Left ventricle myocardium inferior (tissue), 1 donor: ENCODE measurements at places on chromosomes 3 and 15. TPM values are rescaled to one million over a fixed set of nuclear protein-coding genes. Genes with fewer than 3 reads are reported as not detected.

DNA sequence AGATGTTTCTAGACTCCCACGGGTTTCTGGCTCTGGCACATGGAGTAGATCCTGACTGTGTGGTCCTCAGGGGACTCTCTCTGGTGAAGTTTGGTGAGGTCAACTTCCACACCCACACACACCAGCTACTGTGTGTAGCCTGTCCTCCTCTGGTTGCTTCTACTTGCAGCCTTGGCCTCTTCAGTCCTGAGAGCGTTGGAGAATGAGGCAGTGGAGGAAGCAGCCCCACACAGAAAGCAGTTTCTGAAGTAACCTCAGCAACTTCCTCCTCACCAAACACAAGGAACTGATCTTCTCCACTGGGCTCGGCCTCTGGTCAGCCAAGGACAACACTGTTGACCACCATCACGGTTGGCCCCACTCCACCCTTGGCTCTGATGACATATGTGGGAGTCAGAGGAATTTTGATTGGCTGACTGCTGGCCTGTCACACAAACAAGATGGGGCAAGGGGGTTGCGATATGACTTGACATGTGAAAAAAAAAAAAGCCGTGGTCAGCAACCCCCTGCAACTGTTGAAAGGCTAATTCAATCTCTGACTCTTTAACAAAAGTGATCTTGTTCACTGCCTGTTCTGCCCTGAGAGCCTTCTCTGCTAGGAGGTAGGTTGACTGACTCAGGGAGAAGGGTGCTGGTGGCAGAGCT is 19.6 kb downstream of the CD86 start:
- peak; percentile 50 for DNase-seq

DNA sequence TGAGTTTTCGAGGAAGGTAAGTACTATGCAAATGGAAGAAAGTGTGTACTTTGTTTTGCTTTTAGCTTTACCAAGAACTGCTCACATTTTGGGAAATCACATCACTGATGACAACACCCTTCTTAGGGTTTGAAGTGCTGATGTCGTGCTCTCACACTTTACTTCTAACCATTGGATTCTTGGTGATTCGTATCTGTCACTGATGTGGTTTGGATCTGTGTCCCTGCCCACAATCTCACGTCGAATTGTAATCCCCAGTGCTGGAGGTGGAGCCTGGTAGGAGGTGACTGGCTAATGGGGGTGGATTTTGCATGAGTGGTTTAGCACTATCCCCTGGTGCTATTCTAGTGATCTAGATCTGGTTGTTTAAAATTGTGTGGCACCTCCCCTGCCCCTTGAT is 75.4 kb upstream of the RGMA start:
- DNase-seq, result no peak

GRCh38 chr15:49041426-49041825 is 4.8 kb downstream of the SECISBP2L start:
- no peak for DNase-seq

DNA sequence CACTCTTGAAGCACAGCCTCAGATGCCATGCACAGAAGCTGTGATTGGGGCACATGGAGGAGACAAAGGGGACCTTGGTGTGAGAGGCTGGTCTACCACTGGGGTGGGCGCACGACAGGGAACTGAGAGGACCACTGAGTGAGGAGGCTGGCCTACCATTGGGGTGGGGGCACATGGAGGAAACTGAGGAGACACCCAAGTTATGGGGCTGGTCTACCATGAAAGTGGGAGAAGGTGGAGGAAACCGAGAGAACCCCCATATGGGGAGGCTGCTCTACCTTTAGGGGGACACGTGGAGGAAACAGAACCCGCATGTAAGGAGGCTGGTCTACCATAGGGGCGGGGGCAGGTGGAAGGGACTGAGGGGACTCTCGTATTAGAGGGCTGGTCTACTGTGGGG is 153.4 kb downstream of the FBLN2 start:
- DNase-seq, result peak; percentile 6

DNA sequence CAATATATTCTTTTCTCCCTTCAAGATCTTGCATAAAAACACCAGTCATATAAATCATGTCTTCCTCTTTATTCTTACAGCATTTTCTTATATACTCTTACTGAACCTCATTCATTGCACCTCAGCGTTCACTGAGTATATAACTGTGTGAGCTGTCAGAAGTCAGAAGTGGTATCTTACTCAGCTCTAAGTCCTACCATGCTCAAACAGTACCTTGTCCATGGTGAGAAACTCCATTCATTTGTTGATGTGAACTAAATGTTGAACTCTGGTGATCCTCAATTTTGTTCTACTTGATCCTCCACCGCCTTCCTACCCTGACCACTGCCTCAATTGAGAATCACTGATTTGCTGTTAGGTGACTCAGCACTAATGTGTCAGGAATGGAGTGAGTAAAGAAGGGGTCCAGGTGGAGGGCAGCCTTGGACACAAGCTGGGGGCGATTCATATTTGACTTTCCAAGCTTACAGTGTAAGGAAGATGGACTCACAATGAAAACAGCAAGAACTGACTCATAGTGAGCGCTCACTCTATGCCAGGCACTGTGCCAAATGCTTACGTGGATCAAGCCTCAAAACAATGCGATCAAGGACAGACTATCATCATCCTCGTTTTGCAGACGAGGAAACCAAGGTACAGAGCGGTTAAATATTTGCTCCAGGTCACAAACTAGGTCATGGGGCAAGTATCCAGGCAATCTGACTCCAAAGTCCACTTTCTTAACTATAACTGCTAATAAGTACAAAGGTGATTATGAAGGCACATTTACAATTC is 13.5 kb upstream of the ZFYVE19 start:
- no peak for DNase-seq

Gene HRG
- not detected for total RNA-seq

- no peak for DNase-seq
Measured at GRCh38 chr3:18249126-18249525, 176.0 kb downstream of the SATB1 start.

Gene EXOG
- total RNA-seq, result 27.9 TPM

DNA sequence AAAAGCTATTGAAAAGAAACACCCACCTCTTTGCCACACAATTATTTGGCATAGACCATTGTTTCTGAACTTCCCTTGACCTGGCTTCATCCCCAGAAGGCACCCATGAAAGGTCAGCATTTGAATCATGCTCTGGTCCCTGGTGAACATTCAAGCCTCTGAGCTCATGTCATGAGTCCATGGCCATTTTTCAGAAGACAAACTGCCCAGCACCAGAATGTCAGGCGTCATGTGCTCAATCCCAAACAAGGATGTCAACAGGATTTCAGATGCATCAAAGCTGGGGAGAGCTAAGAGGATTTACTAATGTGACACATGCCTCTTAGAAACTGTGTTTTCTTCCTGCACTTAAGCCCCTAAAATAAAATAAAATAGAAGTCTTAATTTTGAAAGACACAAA is 41.3 kb downstream of the TMED3 start:
- DNase-seq, result no peak

Gene PARP14
- 11.7 TPM for total RNA-seq

DNA sequence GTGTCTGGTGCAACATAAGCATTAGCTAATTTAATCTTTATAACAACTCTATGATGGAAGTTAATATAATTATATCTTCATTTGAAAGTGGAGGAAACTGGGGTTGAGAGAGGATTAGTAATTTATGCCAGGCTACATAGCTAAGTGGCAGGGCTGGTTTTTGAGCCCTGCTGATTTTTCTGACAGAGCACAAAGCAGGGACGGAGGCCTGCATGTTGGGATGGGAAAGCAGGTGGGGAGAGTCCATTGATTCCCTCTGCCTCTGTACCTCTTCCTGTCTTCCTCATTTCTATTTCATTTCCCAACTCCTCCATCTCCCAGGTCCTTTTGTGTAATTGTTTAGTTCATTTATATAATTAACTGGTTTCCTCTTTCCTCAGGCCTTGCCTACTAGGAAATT is 251.6 kb upstream of the ZPLD1 start:
- DNase-seq, result no peak

DNA sequence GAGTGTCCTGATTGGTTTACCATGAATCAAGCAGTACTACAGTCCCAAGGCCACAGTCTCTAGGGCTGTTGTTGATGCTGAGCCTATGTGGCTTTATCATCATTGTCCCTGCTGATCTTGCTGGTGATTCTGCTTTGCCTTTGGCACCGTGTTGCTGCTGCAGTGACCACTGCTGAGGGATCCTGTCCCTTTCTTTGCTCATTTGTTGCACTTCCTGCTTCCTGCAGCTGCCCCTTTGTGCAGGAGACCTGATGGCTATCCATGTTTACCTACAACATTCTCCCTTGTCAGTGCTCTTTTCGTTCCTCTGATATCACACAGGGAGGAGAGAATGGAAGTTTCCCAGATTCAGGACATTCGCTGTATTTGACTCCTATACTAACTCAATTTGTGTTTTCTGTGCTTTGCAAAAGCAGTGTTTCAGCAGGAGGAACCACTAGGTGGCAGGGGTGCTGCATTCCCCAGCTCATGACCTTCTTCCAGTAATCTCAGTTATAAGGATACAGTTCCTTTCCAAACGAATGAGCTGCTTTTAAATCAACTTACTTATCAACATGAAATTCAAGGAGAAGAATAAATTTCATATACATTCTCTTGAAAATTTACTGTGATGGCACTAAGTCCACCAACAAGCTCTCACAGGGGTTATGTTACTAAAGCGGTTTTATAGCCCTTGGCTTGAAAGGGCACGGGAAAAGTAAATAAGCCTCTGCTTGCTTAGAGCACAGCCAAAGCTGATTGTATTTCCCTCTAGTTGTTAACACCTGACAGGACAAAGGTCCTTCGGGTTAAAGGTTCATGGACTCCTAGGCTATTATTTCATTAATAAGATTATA is 9.7 kb upstream of the THUMPD3 start:
- DNase-seq, result peak; percentile 60

Gene KLF13
- total RNA-seq, result 62.3 TPM

Gene TMEM207
- not detected for total RNA-seq

Gene SST
- total RNA-seq, result not detected

GRCh38 chr3:39401983-39402382 is 4.5 kb upstream of the RPSA start:
- no peak for DNase-seq

GRCh38 chr15:85554852-85555521 is 174.6 kb downstream of the AKAP13 start:
- no peak for DNase-seq

DNA sequence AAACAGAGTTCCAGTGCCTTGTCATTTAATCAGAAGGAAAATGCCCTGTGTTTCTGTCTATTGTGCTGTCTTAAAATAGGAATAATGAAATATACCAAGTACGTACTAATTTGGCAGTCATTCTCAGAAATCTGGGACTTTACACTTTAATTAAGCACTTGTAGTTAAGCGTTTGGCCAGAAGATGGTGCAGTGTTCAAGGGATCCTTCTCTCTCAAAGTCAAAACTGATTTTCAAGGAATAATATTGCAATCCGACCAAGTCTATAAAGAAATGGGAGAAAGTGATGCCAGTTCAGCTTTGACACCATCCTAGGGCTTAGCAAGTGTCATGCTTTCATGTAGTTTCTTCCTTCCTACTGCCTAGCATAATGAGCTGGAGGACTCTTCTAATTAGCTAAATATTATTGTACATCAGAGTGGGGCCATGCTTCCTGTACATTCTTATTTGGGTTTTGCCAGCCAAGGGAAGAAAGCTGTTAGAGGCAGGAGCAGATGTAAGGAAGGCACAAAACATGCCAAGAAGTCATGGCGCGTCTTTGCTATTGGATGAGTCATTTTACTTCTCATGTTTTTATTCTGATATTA is 64.8 kb downstream of the SAMMSON start:
- DNase-seq, result no peak

GRCh38 chr3:151009981-151010380 is 37.5 kb upstream of the CLRN1 start:
- DNase-seq, result no peak

- DNase-seq, result no peak
Measured at GRCh38 chr15:75751116-75751875, 38.6 kb upstream of the CSPG4 start.

Gene TRIM42
- not detected for total RNA-seq

DNA sequence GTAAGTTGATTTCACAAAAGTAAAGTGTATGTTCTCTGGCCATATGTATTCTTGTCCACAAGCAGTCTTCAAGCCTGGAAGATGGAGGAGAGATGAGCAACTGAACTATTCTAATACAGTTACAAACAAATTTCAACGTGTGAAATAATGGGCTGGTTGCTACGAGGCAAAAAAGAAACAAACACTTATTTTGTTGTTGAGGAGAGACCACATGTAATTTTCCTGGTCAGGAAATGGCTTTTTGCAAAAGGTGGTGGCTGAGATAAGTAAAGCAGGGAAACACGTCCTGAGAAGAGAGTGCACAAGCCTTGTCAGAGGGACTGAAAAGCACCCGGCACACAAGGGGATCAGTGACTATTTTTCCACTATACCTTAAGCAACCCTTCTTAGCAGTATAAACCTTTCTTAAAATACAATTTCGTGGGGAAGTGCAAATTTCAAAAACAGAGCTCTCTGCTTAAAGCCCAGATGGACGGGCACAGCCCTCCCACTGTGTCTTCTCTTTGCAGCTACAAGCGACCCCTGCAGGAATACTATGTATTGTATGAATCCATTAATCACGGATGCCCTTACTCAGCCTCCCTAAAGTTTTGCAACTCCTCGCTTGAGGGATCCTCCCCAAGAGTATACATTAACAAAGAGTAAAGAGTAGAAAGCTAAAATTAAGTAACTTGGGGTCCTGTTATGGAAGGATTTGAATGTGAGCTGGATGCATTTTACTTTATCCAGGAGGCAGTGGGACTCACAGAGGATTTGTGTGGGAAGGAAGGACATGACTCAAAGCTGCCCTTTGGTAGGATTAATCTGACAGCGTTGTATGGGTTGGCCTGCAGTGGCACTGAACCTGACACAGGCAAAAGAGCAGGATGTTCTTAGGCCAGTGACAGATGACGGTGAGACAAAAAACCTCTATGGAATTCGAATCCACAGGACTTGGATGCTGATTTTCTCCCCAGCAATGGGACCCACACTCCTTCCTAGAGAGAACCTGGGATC is 253.7 kb downstream of the IL5RA start:
- DNase-seq, result no peak

Gene GOLGA8M
- total RNA-seq, result 2.5 TPM

- no peak for DNase-seq
Measured at GRCh38 chr3:37174532-37175126, at the start of gene LRRFIP2. Gene LRRFIP2 (minus strand): TSS chr3:37174582. CDS start chr3:37148983, 25,599 bp downstream.

GRCh38 chr3:90015688-90016356 is 908.4 kb downstream of the EPHA3 start:
- no peak for DNase-seq

Gene FOXB1
- not detected for total RNA-seq
